Stimulated activated CD8-positive, alpha-beta memory T cell treated with anti-CD3 and anti-CD28 coated beads, Interleukin-7, amount 100 ng/mL, for 4 hours (primary cell): ENCODE measurements at places on chromosomes 2 and 18.

DNA sequence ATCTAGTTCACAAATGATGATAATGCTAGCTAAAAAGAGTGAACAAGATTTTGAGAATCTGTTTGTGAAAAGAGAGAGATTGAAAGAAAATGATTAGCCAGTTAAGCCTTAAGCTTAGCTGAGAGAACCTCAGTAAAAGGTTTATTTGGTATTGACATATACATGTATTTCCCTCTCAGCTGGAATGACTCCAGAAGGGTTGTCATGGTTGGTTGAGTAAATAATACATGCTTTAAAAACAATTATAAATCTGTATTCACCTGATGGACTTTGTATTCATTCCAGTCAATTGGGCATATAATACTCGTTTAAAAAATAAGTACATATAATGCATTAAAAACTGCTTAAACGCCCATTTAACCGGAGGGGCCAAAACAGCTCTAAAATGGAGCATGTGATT is 181.4 kb downstream of the GRB14 start:
- DNase-seq = no peak

DNA sequence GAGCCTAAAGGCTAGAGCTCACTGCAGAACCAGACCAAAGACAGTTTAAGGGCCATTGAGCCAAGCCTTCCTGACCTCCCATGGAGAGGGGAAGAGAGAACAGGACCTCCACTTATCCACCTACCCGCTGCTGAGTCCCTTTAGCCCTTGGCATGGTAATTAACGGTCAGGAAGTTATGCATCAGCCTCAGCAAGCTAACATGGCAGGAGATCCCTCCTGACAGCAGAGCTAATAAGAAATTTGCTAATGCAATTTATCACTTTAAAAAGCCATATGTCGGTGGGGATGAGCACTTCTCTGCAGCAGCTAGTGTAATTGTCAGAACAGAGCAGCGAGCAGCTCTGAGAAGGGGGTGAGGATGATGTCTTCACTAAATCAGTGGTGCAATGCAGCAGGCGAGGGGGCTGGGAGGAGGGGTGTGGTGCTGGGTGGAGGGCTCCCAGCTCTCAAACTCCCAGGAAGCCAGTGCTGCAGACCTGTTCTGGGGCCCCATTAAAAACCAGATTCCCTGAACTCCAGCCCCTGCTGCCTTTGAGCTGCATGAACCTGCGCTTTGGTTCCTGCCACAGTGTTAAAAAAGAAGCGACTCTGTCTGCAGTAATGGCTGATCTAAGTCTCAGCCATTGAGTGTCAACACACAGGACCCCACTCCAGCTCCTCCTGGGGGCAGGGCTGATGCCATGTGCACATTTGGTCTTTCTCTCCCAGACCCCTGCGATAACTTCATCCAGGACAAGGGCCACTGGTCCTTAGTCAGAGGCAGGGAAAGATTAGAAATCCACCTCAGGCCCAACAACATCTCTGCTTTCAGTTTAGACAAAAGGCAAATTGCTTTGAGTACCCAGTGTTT is 84.2 kb upstream of the STPG4 start:
- no peak for DNase-seq

GRCh38 chr18:56747032-56747658 is 96.0 kb downstream of the WDR7 start:
- no peak for DNase-seq

DNA sequence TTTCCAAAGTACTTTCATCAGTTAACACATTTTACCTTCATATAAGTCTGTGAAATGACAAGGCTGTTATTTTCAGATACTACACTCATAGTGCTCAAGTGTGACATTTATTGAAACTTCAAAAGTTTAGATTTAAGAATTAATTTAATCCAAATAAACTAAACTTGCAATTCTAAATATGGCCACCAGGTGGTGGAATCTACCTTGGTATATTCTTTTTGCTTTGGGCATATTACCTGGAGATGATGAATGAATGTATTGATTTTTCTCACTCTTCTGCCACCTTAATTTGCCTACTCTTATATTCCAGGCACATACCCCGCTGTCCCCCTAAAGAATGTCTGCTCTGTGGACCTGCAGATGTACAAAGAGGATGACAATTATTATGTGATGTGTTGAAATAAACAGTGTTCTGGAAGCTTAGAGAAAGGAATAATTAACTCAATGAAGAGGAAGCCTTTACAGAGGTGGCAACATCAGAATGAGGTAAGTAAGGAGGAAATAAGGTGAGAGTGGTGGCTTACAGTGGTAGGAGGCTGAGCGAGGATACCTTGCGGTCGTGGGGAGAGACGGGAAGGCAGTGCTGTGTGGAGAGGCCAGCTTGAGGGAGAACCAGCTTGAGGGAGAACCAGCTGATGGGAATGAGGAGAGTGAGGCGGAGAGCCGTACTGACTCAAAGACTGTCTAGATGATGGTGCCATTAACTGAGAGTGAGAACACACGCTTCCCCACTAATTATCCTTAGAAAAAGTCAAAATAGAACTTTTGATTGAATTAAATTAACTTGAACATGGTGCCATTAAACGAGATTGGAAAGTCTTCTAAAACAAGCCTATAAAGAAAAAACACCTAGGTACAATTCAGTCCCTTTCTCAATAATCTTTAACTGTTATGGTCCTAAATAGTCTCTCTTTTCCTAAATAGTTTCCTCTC is 179.5 kb downstream of the CELF4 start:
- no peak for DNase-seq

DNA sequence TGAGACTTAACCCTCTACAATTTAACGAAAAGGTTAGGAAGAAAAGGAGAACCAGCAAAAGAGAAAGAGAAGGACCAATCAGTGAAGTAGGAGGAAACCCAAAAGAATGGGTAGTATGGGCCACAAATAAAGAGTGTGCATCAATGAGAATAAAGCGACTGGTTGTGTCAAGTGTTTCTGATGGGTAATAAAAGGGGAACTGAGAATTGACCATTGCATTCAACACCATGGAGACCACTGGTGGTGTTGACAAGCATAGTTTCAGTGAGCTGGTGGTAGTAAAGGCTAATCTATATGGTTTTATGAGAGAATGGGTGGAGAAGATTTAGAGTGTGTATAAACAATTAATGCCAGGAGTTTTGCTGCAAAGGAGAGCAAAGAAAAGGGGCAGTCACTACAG is 75.4 kb downstream of the CSRNP3 start:
- no peak for DNase-seq

DNA sequence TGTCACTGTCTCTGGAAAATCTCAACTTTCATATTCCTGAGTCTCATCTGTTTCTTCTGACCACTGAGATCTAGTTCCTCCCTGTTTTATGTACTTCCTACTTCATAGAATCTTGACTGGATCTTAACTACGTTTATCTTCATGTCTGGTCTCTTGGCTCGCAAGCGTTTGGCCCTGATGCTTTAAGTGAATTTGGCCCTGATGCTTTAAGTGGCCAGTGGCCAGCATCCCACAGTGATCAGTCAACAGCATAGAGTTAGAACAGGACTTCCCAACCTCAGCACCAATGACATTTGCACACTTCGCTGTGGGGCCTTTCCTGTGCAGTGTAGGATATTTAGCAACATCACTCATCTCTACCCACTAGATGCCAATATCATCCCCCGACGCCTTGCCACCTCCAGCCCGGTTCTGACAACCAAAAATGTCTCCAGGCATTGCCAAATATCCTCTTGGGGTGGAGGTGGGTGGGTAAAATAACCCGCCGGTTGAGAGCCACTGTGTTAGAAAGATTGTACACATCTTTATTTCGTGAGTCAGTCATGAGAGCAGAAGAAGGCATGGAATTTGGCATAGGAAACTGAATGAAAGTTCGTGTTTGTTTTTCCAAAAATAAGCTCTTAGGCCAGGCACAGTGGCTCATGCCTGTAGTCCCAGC is 12.2 kb downstream of the TM4SF20 start:
- DNase-seq = no peak

GRCh38 chr2:3535794-3536681 is 16.7 kb upstream of the ADI1 start:
- DNase-seq = no peak

GRCh38 chr2:187525163-187525900 is 28.9 kb downstream of the TFPI start:
- no peak for DNase-seq

GRCh38 chr2:22340716-22341115 is 1044.3 kb upstream of the KLHL29 start:
- DNase-seq = no peak

DNA sequence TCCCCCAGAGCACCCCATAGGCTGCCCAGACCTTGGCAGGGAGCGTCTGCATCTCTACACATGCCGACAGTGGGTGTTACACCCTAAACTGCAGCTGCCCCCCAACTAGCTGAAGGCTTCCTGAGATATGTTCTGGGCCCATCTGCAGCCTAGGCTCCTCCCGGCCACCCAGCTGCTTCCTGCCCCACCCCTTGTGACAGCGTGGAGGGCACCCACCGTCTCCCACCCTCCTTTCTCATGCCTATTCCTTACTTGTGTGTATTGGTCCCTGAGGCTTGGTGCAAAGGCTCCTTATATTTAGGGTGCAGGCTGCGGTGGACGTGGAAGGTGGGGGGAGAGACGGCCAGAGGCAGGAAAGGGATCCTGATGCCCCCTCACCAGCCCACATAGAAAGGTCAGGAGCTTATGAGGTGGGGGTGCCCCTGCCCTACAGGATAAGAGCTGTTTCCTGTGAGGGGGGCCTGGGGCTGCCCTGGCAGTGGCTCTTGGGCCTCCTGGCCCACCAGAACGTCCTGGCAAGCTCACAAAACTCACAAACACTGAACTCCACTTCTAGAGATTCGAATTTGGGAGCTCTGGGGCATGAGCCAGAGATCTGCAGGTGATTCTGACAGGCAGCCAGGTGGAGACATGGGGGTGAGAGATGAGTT is 7.3 kb upstream of the PROM2 start:
- no peak for DNase-seq

DNA sequence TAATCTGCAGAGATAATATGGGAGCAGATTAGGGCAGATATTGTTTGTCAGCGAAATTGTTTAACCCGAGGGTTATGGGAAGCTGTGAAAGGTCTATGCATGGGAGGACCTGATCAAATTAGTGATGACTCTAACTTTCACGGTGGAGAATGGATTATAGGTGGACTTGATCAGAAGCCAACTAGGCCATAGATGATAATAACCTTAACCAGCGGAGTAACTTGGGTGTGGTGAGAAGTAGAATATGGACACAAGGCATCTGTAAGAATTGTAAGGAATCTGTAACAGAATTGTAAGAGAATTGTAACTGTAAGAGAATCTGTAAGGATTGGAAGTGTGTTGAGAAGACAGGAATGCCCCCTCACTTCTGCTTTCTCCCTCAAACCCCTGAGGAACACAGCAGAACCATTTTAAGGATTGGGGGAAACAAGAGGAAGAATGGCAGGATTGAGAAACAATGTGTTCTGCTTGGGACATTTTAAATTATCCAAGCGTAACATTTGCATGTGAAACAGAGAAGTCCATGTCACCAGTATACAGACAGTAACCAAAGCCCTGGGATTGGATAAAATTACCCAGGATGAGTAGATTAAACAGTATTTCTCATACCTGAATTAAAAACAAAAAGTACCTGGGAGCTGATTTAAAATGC is 14.9 kb upstream of the SLC39A10 start:
- no peak for DNase-seq

DNA sequence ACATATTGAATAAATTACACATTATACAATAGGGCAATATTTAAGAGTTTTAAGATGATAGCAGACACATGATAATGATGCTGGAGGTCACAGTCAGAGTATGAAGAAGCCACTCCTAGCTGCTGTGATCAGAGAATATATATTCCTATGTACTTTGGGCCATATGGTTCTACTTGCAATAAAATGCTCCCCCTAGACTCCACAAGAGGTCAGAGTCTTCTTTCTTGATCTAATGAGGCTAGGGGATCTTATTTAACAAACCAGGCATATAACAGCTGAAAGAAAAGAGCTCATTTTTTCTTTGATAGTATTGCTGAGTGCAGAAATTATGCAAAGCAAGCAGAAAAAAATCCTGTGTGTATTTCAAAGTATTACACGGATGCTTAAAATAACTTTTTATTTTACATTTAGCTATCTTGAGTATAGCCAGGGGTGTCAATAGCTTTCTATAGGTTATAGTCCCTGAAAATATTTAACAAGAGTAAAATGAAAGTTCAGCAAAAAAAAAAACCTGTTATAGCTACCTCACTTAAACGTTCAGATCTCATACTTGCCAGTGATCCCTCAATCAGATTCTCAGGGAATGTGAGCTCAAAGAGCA is 748.7 kb upstream of the CHAC2 start:
- no peak for DNase-seq

- DNase-seq = no peak
Measured at GRCh38 chr18:42977982-42978637, 137.4 kb downstream of the RIT2 start.

- no peak for DNase-seq
Measured at GRCh38 chr2:130759906-130760753, 4.8 kb downstream of the AMER3 start.

- DNase-seq = no peak
Measured at GRCh38 chr18:52339891-52340371, at the start of gene DCC. TSS of gene DCC (plus strand) at chr18:52340197. CDS start at chr18:52340788, 591 bp downstream.

- DNase-seq = no peak
Measured at GRCh38 chr2:21427606-21428005, 303.8 kb downstream of the TDRD15 start.

DNA sequence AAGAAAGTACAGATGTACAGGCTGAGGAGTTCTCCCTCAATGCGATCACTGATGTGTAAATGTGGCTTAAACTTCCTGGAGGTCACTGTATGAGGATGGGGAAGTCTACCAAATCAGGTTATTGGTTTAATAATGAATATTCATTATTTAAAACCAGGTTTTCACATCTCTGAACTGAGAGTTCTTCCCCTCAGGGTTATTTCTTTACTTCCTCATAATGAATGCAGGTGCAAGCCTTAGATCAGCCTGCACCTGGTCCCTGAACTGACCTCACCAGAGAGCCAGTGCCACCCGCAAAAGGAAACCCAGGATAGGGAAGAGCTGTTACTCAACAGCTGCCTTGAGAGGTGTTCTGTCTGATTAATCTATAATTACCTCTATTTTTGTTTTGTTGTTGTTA is 369.0 kb downstream of the EPHA4 start:
- DNase-seq = no peak

DNA sequence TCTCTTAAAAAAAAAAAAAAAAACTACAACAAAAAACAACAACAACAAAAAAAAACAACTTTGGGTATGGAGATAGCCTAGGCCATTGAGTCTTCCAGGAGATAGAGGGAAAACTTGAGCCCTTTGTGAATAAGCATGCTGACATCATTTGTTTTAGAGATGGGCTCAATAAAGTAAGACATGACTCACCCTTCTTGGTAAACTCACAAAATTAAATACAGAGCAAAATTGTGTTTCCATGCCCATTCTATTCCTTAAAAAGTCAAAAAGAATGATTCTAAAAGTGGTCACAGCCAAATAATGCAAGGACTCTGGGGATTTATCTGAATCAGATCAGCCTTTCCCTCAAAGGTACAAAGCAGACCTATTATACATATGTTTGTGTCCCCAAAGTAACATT is 117.4 kb downstream of the ETAA1 start:
- no peak for DNase-seq

GRCh38 chr2:118014492-118014824 is 588 bp upstream of the CCDC93 start:
- no peak for DNase-seq

- DNase-seq = no peak
Measured at GRCh38 chr2:180015951-180016709, 9.0 kb upstream of the CWC22 start.

- DNase-seq = no peak
Measured at GRCh38 chr2:235050980-235051351, 99.1 kb downstream of the SH3BP4 start.

GRCh38 chr2:234676109-234676782 is 179.4 kb upstream of the ARL4C start:
- no peak for DNase-seq
